Stimulated activated CD4-positive, alpha-beta T cell treated with anti-CD3 and anti-CD28 coated beads, TNF-alpha, amount 100 ng/mL, for 1 hour (primary cell): ENCODE measurements at places on chromosomes 7 and 10.

DNA sequence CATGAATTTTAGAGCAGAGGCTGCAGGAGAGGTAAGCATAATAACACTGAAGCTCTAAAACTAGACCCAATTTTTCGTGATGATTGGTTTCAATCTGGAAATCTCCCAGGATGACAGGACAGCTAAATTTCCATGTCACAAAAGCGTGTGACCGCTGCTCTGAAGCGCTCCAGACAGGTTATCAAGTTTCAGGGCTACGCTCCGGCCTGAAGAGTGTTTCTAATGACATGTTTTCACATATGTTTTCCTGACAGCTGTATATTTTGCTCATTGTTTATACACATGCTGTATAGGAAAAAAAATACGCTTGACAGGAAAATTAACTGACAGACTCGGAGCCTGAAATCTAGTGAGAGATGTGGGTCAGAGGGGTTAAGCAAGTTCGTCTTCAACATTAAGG lies 219.8 kb upstream of the BMPER start:
- DNase-seq: no peak

DNA sequence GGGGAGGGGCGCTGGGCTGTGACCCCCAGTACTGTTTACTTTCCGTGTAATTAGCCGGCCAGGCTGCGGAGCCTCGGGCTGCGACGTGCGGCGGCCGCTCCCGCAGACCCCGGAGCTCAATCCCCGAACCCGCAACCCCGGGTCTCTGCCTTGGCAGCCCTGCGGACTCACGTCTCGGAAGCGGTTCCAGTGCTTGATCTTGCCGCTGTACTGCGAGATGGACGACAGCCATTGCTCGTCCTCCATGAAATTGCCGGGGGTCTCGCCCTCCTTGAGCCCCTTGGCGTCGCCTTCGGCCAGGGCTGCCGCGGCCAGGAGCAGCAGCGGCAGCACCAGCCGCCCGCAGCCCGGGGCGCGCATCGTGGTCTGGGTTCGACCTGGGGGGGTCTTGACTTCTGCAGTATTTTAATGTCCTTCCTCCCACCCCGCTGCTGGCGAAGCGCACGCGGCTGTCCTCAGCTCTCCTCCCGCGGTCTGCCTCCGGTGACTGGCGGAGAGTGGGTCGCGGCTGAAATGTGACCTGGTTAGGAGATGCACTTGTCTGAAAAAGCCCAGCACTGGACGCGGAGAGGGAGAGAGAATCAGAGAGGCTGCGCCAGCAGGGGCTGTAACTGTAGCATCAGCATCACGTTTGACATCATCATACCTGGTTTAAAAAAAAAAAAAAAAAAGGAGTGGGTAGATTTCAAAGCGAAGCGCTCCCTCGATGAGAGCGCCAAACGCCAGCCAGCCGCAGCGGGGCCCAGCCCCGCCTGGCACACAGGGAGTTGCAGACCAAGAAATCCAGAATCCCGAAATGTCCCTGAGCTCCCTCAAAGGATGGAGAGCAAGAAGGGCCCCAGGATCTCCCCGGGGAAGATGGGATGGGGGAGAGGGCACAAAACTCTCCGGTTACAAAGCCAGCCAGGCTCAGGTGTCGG lies at the start of gene SPOCK2:
Gene SPOCK2, minus strand, starts transcription at position 583 of the 920 bp plus-strand sequence. Its CDS starts 223 bp downstream, at position 360.
- peak; percentile 42 for DNase-seq

- DNase-seq: no peak
Measured at GRCh38 chr10:14089556-14090292, 241.0 kb downstream of the FRMD4A start.

DNA sequence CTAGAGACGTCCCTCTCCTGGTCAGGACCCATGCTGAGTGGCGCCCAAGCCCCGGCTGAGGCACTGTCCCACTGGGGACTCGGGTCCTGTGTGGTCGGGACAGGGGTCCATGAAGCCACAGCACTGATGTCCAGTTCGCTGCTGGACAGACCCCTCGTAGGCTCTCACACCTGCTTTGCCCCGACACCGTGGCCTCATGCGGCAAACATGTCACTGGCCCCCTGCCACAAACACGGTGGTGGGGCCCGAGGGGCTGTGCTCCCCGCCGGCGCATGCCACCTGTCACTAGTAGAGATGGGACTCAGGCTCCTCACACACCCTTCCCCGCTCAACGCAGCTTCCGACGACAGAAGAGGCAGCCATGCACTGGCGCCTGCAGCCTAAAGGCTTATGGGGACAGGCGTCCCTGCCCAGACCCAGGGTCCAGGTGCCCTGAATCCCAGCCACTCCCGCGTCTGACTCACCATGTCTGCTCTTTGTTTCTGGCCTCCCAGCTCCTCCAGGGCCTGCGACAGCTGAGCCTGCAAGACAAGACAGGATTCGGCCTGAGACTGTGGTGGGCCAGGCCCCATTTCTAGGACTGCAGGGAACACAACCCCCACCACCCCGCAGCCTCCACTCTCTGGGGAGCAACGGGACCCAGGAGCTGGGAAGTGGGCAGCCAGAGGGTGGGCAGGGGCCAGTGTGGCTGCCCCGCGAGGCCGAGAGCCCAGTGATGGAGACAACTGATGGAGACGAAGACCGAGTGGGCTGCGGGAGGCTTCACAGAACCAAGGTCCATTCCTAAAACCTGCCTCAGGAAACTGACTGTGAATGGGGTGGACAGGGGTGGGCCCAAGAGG lies 230.9 kb downstream of the MAD1L1 start:
- no peak for DNase-seq

- DNase-seq: no peak
Measured at GRCh38 chr7:106476751-106477150, 184.2 kb downstream of the CCDC71L start.

GRCh38 chr10:18325410-18325809 lies 185.2 kb downstream of the CACNB2 start:
- DNase-seq: no peak
